ENCODE measurements at places on chromosomes 1 and 21. TPM values are rescaled to one million over a fixed set of nuclear protein-coding genes. Genes with fewer than 3 reads are reported as not detected.
A peak's percentile ranks its signal among the peaks of the same experiment; 100 is the strongest.

DNA sequence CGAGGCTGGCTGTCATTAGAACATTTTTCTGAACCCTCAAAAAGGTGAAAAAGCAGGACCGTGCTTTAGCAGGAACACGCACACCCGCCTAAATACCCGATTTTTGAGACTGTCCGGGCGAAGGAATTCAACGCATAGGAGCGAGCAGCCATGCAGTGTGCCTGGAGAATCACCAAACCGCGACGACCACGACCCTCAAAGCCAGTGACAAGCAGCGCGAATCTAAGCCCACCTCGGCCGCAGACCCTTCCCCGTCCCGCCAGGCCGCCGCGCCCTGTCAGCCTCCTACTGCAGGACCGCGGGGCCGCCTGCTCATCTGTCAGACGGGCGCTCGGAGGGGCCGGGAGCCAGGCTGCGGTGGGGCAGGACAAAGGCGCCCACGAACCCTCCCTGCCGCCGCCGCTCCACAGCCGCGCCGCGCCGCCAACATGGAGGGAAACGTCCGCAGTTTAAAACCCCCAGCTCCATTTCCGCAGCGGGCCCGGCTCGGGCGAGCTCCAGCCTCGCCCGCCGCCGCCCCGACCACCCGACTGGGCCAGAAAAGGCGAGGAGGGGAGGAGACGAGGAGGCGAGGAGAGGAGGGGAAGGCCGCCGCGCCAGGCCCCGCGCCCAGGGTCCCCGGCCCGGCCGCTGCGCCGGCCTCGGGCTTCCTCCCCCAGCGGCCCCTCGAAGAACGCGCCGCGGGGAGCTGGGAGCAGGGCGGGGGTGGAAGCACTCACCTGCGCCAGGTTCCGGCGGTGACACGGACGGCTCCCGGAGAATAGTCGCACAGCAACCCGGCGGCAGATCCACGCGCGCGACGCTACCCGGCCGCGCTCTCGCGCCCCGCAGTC lies at the start of gene LBR:
Gene LBR (minus strand): TSS at position 804 of the 833 bp plus-strand sequence. CDS start 3,963 bp downstream, outside the sequence.
- peaks cover 54% of the 10 kb centered on the region for H3K4me1 ChIP-seq
- H3K36me3 ChIP-seq, result peaks cover under 1% of the 10 kb centered on the region
- H3K27ac ChIP-seq, result peak within 1 kb of the TSS; percentile 98

- H3K4me3 ChIP-seq, result peak within 1 kb of the TSS; percentile 42
- H3K27ac ChIP-seq, result no peak within 1 kb of the TSS
- no peaks in the 10 kb centered on the region for H3K36me3 ChIP-seq
- H3K4me1 ChIP-seq, result peaks cover 11% of the 10 kb centered on the region
- H3K27me3 ChIP-seq, result no peaks in the 10 kb centered on the region
Measured at GRCh38 chr1:118185084-118185832, at the start of gene SPAG17. TSS of gene SPAG17 (minus strand) at chr1:118185228. CDS start at chr1:118185157, 71 bp downstream.

DNA sequence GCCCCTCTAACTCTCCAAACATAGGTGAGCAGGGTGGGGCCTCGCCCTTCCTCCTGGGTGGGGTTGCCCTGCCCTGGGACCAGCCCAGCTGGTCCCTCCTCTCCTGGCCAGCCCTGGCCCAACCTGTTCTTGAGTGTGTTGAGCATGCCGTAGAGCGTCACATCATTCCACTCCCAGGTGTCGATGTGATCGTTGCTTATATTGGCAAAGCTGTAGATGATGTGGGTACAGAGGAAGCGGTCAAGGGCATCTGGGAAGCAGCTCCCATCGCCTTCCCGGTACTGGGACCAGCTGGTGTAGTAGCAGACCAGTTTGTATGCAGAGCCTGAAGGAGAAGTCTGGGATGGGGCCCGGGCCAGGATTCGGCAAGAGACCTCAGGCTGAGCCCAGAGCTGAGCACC lies 1.4 kb downstream of the CHI3L1 start:
- DNase-seq, result no peak
- H3K4me3 ChIP-seq, result no peak overlapping the region
- H3K27me3 ChIP-seq, result no peaks in the 10 kb centered on the region

Gene RUNX1
- 3.7 TPM for total RNA-seq

Gene IL19
- total RNA-seq, result not detected

DNA sequence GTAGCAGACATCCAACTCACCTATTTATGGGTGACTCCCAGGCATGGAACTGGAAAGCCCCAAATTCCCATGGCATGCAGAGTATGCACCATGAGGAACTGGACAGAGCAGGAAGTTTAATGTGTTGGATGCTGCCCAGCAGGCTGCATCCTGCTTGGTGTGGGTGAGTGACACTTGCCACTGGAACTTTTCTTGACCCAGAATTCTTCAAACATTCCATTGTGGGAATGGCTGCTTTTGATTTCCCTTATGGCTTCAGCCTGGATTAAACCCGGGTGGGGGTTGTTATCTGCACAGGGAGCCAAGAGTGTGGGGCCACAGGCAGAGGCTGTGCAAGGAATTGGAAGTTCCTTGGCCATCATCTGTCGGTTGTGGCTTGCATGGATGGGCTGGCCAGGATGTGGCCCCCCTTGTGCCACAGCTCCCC lies 26.9 kb upstream of the BACE2 start:
- no peak for DNase-seq
- H3K36me3 ChIP-seq, result no peaks in the 10 kb centered on the region
- peaks cover 16% of the 10 kb centered on the region for H3K4me1 ChIP-seq
- peaks cover 4% of the 10 kb centered on the region for H3K27me3 ChIP-seq
- no peak overlapping the region for H3K27ac ChIP-seq
- H3K4me3 ChIP-seq, result no peak overlapping the region

GRCh38 chr1:173857363-173857917 lies 10.3 kb downstream of the GAS5 start:
- peaks cover 16% of the 10 kb centered on the region for H3K4me1 ChIP-seq
- no peak for DNase-seq
- peaks cover 95% of the 10 kb centered on the region for H3K36me3 ChIP-seq
- no peak overlapping the region for H3K4me3 ChIP-seq

DNA sequence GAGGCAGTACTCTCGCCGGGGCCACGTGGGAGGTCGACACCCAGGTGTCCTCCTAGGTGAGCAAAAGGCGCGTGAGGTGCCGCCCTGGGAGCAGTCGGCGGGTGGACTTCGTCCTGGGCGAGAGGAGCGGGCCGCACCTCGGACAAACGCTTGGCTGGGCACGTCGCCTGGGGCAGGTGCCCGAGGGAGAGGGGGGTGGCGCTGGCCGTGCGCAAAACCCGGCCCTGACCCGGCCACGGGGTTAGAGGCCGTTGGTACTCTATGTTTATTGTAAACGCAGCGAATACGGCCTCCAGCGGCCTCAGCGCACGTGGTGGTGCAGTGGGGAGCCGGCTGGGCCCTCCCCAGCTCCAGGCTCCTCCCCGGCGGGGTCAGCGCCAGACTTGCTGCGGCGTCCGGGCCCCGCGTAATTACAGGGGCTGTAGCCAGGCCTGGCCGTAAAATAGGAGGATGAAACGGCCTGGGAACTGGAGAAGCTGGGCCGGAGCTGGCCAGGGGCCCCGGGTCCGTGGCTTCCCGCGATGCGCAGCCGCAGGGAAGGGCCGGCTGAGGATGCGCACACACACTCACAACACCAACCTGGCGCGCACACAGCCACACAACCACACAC lies 1.6 kb upstream of the EFNA1 start:
- H3K27ac ChIP-seq, result peak overlapping the region; percentile 93
- H3K27me3 ChIP-seq, result no peaks in the 10 kb centered on the region
- H3K36me3 ChIP-seq, result peaks cover under 1% of the 10 kb centered on the region
- H3K4me1 ChIP-seq, result peaks cover 55% of the 10 kb centered on the region

DNA sequence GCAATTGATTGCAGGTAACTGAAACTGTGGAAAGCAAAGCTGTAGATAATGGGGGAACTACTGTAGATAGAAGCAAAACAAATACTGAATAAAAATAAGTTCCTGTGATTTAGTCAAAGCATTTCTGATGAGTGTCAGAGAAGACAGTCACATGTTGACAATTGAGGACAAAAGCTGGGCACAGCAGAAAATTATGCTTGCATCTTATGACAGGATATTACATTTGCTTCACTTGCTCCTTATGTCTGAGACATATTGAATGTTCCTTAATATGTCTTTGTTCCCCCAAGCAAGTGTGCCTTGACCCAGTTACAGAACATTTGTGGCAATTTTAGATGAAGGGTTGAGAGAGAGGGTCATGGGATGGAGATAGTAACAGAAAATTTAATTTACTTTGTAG lies 526.0 kb upstream of the B3GALT2 start:
- no peaks in the 10 kb centered on the region for H3K36me3 ChIP-seq
- peaks cover 7% of the 10 kb centered on the region for H3K4me1 ChIP-seq
- no peak overlapping the region for H3K4me3 ChIP-seq
- no peak for DNase-seq
- H3K27me3 ChIP-seq, result no peaks in the 10 kb centered on the region

DNA sequence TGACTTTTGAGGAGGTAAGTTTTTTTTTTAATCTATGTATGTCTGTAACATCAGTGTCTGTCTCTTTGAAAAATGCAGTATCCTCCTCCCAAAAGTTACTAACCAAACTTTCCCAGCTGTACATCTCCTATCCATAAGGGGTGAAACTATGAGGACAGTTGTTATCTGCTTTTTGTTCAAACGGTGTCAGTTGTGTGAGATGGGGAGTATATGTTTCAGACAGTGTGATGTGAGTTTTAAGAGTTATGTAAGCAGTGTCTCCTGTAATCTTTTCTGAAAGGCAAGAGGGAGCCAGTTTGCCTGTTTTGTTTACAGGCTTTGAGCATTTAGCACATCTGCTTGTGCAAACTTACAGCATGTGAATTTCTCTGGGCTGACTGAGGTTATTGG lies 34.8 kb upstream of the CACYBP start:
- no peaks in the 10 kb centered on the region for H3K36me3 ChIP-seq
- DNase-seq, result no peak
- no peak overlapping the region for H3K4me3 ChIP-seq
- no peaks in the 10 kb centered on the region for H3K27me3 ChIP-seq
- peaks cover 35% of the 10 kb centered on the region for H3K4me1 ChIP-seq

Gene CYP4X1
- total RNA-seq, result 3.0 TPM

- H3K4me1 ChIP-seq, result peaks cover 4% of the 10 kb centered on the region
- H3K4me3 ChIP-seq, result no peak overlapping the region
- no peak for DNase-seq
- H3K27ac ChIP-seq, result no peak overlapping the region
Measured at GRCh38 chr1:19689085-19689757, 24.5 kb downstream of the HTR6 start.

Gene MARK1
- total RNA-seq, result 17.4 TPM

GRCh38 chr1:110487726-110488125 lies 31.2 kb downstream of the KCNA10 start:
- DNase-seq, result no peak
- H3K27me3 ChIP-seq, result peaks cover 10% of the 10 kb centered on the region
- no peak overlapping the region for H3K27ac ChIP-seq
- no peak overlapping the region for H3K4me3 ChIP-seq

DNA sequence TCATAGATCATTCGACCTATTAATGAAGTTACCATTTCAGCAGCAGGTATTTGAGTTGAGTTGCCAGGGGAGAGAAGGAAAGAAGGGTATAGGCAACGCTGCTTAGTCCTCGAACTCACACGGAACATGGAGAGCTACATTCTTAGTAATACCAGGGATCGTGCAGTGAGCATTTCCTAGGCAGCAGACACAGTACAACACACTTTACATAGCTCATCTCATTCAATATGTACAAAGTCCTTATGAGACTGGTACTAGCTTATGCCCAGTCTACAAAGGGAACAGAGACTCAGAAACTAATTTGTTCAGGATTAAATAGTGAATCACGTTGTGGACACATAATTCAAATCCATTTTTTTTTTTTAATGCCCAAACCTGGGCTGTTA lies 25.6 kb downstream of the IRF2BP2 start:
- no peak overlapping the region for H3K4me3 ChIP-seq
- H3K4me1 ChIP-seq, result peaks cover 54% of the 10 kb centered on the region
- H3K27ac ChIP-seq, result peak overlapping the region; percentile 87
- H3K27me3 ChIP-seq, result no peaks in the 10 kb centered on the region

- no peaks in the 10 kb centered on the region for H3K36me3 ChIP-seq
- no peak overlapping the region for H3K27ac ChIP-seq
- no peaks in the 10 kb centered on the region for H3K27me3 ChIP-seq
- no peak overlapping the region for H3K4me3 ChIP-seq
Measured at GRCh38 chr1:116806245-116806644, 52.0 kb downstream of the CD2 start.

Gene TAL1
- total RNA-seq, result 2.5 TPM

GRCh38 chr1:58031416-58031815 lies 515.1 kb downstream of the OMA1 start:
- no peaks in the 10 kb centered on the region for H3K27me3 ChIP-seq
- H3K27ac ChIP-seq, result no peak overlapping the region
- no peaks in the 10 kb centered on the region for H3K4me1 ChIP-seq
- no peak overlapping the region for H3K4me3 ChIP-seq
- DNase-seq, result no peak

- H3K27me3 ChIP-seq, result no peaks in the 10 kb centered on the region
Measured at GRCh38 chr21:40766381-40766780, 80.6 kb downstream of the DSCAM start.

DNA sequence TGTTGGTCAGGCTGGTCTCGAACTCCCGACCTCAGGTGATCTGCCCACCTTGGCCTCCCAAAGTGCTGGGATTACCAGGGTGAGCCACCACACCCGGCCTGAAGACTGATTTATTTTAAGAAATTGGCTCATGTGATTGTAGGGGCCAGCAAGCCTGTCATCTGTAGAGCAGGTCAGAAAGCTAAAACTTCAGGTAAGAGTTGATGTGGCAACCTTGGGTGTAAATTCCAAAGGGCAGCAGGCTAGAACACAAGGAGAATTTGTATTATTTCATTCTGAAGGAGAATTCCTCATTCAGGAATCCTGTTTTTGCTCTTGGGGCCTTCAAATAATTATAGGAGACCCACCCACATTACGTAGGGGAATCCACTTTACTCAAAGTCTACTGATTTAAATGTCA lies 728.7 kb downstream of the LTN1 start:
- H3K36me3 ChIP-seq, result no peaks in the 10 kb centered on the region
- no peaks in the 10 kb centered on the region for H3K27me3 ChIP-seq
- no peak overlapping the region for H3K4me3 ChIP-seq
- no peak for DNase-seq
- H3K4me1 ChIP-seq, result no peaks in the 10 kb centered on the region

GRCh38 chr21:25405984-25406383 lies 201.3 kb downstream of the MRPL39 start:
- no peaks in the 10 kb centered on the region for H3K36me3 ChIP-seq
- DNase-seq, result no peak
- no peak overlapping the region for H3K4me3 ChIP-seq
- H3K27ac ChIP-seq, result no peak overlapping the region
- H3K4me1 ChIP-seq, result no peaks in the 10 kb centered on the region

DNA sequence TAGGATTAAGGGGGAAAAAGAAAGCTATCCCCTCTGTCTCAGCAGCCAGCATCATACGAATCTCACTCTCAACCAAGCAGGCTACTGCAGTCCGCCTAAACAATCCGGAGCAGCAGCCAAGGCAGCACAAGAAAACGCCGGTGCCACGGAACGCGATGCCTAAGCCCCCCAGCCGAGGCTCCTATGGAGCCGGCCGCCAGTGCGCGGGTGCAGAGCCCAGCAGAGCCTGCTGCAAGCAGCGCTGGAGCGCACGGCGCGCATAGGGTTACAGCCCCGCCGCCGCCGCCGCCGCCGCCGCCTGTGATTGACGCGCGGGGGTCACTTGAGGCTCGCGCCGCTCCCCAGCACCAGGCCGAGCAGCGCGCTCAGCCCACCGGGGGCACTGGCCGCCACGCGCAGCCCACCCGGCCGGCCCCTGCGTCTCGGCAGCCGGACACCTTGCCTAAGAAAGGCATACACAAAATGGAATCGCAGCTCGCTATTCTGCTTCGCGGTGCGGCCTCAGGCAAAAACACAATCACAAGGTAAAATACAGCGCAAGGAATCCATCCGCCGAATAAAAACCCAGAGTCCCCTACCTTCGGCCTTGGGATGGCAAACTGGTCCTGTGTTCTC lies 780 bp downstream of the HIVEP3 start:
- H3K36me3 ChIP-seq, result no peaks in the 10 kb centered on the region
- peak; percentile 29 for DNase-seq
- peaks cover 46% of the 10 kb centered on the region for H3K4me1 ChIP-seq
- H3K4me3 ChIP-seq, result peak overlapping the region; percentile 71
- H3K27me3 ChIP-seq, result no peaks in the 10 kb centered on the region
